Stimulated activated CD4-positive, alpha-beta T cell treated with anti-CD3 and anti-CD28 coated beads, Interleukin-1b, Interleukin-23, amount 100 ng/mL, for 24 hours (primary cell): ENCODE measurements at places on chromosomes 2 and 18.

DNA sequence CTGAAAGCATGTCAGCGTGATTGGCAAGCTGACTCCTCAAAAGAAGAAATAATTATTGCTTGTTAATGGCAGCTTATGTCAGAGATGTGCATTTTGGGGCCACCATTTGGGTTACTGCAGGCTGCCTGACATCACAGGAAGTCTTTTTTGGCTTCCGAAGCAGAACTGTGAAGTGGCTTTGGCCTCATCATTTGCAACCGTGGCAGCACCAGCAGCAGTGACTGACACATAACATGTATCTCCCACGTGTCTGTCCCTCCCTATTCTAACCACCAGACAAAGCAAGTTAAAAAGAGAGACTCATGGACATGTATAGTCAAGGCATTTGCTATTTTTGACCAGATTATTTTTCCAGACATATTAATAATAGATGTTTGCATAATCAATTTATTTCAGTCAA lies 488.7 kb upstream of the ACVR2A start:
- no peak for DNase-seq

DNA sequence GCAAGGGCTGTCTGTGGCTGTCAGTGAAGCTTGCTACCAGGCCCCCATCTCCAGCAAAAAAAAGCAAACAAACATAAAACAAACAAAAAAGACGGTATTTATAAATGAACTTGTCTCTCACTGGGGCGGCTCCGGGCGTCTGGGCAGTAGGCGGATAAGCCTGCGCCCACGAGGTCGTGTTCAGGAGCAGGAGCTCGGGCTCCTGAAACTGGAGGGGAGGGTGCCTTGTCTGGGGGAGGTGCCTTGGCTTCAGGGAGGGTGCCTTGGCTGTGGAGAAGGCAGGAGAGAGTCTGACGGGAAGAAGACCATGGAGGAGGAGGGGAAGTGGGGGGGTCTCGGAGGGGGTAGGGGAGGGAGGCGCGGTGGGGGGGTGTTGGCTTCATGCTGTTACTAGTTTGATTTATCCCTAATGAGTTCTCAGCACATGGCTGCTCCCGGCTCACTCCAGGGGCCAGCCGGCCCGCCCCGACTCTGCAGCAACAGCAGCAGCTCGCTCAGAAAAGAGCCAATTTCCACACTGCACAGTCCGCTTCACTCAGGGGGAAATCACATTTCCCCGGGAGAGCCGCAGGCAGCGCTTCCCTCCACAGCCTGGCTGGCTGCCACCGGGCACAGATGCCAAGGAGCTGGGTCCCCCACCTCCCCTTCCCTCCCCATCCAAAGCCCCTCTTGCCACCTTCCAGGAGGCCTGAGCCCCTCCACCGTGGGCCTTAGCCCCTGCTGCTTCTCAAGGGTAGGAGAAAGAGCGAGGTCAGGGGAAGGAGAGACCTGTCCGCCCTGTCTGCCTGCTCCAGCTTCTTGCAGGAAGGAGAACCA lies 38.7 kb downstream of the PSD4 start:
- no peak for DNase-seq

DNA sequence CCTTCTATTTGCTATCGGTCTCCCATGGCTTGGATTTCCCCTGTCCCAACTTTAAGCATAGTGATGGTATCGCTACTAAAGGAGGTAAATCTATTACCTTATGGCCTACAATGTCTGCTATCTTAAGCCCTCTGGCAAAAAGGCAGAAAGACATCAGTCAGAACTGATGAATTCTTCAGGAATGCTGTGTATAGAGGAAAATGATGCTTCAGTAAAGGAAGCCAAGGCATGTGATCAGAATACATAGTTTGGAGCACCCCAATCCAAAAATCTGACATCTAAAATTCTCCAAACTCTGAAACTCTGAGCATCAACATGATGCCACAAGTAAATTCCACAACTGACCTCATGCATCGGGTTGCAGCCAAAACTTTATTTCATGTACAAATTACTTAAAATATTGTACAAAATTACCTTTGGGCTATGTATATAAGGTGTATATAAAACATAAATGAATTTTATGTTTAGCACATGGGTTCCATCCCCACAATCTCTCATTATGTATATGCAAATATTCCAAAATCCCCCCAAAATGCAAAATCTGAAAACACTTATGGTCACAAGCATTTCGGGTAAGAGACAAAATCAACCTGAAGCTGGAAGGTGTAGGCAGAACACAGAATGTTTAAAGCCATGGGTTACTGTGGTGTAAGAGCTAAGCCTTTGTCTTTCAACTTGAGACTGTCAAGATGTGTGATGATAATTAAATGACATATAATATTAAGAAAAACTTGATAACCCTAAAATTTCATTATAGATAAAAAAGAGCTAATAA lies 66.2 kb downstream of the CUL3 start:
- no peak for DNase-seq

DNA sequence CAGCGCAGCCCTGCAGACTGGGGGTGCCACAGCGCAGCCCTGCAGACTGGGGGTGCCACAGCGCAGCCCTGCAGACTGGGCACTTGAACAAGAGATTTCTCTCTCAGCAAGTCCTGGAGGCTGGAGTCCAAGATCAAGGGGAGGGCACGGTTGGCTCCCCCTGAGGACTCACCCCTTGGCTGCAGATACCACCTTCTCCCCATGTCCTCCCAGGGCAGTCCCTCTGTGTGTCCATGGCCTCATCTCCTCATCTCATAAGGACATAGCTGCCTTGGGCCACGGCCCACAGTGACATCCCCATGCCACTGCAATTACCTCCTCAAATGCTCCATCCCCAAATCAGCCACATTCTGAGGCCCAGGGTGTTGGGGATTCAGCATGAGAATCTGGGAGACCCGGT lies 98.2 kb downstream of the TPO start:
- no peak for DNase-seq

DNA sequence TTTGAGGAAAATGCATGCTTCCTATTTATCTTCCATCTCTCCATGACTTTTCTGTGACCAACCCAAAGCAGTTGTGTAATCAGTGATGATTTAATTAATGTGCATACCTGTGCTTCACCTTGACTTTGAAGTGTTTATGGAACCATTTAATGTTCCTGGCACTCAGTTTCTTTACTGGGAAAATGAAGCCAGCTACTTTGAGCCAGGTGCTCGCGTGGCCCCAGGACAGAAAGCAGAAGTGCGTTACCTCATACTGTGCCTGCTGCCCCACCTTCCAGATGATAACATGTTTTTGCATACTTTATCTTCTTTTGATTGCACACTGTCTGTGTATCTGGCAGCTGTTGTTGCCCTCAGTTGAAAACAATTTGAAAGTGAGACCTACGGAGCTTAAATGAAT lies 61.3 kb downstream of the PMAIP1 start:
- DNase-seq: no peak

- DNase-seq: no peak
These were observed 17.9 kb upstream of the SDC1 start for GRCh38 chr2:20242727-20243377.

DNA sequence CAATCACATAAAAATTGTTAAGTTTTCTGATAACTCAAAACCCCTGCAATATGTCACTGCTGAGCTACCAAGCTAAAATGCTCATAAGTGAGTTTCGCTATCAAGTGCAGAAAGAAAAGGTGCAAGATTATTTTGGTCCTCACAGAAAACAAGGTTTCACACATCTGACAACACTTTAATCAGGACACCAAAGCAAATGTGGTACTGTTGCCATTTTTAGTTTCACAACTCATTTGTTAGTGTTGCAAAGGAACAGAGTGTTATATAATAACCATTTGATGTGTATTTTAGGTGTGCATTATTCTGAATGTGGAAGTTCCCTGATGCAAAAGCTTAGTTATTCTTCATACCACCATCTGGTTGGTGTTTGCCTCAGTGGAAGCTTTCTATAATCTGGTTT lies 956.2 kb downstream of the DSC3 start:
- no peak for DNase-seq

- DNase-seq: no peak
These were observed 525.0 kb downstream of the ZEB2 start for GRCh38 chr2:143994961-143995360.

DNA sequence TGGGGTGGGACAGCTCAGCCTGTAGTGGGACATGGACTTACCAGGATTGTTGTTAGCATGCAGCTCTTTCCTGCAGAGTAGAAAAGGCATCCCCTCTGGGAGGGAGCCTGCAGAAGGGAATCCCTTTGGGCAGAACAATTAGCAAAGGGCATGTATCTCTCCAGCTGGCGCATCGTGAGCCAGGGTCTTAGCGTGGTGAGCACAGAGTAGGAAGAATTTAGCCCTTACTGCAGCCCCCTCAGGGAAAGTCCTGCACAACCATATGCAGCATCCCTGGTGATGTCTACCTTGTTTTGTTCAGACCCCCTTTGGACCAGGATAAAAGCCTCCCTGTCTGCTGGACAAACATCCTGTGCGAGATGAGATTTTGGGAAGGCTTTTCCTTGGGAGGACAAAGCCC lies 292.1 kb downstream of the SLC4A3 start:
- DNase-seq: no peak

DNA sequence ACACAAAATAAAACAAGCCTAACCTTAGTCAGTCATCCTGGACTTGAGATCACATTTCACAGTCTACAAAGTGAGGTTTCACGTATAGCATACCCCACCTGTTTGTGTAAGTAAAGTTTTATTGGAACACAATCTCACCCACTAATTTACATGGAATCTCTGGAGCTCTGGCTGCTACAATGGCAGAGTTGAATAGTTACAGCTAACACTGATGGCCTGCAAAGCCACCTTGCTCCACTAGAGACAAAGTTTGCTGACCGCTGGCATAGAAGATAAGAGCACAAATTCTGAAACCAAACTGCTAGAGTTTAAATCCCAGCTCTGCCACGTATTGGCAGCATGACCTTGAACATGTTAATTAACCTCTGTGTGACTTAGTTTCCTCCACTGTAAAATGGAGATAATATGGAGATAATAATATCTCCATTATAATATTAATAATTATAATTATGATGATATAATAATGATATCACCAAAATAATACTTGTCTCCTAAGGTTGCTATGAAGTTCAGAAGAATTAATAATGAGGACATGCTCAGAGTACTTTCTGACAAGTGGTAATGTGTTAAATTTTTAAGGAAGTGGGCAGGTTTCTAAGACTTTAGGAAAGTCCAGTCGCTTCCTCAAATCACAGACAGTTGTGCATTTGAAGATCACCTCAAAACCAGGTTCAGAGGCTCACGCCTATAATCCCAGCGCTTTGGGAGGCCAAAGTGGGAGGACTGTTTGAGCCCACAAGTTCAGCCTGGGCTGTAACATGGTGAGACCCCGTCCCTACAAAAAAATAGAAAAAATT lies 204.6 kb downstream of the SH3RF3 start:
- no peak for DNase-seq

GRCh38 chr2:32963941-32964340 lies 17.2 kb downstream of the LTBP1 start:
- DNase-seq: no peak

DNA sequence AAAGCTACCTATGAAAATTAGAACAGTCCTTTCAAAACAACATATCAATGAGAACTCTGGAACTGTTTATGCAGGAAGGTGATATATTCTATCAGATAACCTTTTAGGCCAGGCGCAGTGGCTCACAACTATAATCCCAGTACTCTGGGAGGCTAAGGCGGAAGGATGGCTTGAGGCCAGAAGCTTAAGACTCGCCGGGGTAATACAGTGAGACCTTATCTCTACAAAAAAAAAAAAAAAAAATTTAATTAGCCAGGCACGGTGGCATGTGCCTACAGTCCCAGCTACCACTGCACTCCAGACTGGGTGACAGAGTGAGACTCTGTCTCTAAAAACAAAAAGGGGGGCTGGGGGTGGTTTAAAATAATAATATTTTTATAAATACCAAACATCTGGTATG lies 77.9 kb downstream of the OSBPL1A start:
- no peak for DNase-seq

DNA sequence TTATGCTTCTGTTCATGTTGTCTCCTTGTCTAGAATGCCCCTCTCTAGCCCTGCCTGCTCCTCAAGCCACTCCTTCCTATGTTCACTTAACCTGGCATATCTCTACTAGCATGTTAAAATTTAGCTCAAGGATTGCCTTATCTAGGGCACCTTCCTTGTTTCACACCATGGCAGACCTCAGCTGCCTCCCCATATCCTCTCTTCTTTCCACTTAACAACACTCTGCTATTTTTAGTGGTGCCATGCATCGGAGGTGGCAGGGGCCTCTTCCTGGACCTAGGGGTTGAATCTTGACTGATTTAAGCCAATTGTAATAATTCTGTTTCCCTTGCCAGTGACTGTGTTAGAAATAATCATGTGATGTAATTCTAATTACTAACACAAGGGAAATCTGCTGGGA lies 36.9 kb upstream of the FAM98A start:
- DNase-seq: no peak

DNA sequence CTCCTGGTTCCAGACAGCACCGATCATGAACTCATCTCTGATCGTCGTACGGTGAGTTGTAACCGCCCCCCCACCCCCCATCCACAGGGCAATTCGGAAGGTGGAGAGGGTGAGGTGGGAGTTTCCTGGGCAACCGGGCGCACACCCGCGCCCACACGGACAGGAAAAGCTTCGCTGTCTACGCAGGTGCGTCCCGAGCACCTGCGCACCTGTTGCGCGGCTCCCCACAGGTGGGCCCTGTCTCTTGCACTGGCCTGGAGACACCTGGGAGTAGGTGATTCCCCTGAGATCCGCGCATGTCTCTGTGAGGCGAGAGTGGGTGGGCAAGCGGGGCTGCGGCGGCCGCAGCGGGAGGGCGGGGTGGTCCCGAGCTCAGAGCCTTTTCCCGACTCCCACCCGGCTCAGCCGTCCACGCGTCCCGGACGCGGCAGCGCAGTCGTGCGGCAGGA lies 459 bp upstream of the ATP6V1C2 start:
- no peak for DNase-seq

DNA sequence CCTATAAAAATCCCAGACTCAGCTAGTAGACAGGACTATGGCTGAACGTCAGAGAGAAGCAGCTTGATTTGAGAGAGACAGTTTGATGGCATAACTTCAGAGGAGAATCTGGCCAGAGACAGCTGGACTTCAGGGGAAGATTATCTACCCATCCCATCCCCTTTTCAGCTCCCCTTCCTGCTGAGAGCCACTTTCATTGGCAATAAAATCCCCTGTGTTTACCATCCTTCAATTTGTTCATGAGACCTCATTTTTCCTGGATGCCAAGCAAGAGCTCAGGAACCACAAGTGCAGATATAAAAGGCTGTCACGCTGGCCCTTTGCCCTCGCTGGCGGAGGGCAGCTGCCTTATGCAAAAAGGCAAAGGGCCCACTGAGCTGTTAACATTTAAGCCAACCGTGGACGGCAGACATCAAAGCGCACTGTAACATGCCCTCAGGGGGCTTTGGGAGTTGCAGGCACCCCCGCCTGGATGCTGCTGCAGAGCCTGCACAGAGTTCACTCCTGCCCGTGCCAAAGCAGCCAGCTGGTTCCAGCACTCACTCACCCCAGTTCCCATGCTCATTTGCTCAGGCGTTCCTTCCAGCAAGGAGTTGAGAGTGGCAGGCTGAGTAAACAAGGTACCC lies 164.3 kb upstream of the PGAP1 start:
- no peak for DNase-seq

- no peak for DNase-seq
These were observed 91.6 kb upstream of the TTC39C start for GRCh38 chr18:23922939-23923338.

DNA sequence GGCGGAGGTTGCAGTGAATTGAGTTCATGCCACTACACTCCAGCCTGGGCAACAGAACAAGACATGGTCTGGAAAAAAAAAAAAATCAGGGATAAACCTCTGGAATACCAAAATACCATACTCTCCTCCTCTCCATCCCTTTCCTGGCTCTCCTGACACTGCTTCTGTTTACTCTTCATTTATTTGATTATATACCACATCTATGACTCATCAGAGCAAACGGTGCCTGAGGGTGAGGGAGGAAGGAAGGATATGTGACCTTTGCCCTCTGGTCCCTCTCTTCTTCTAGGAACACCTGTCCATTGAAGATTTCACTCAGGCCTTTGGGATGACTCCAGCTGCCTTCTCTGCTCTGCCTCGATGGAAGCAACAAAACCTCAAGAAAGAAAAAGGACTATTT lies 30.0 kb downstream of the VIL1 start:
- DNase-seq: no peak
